ENCODE measurements at places on chromosomes 4 and X.

- DNase-seq: no peak
Measured at GRCh38 chr4:185886832-185887524, 75.0 kb upstream of the SORBS2 start.

DNA sequence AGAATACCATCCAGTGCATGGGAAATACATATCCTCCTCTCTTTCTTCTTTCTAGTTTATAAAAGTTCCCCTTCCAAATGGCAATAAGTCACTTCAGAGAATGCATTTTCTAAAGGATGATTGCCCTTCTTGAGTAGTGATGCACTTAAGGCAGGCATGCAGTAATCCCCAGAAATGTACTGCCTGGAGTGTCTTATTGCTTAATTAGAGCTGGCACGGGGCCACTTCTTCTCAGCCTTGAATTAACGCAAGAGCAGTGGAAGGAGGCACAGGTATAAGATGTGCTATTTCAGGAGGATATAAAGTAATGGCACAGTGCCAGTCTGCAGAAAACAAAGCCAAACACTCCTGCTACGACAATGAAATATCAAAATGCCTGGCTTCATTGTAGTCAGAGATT is 371.4 kb upstream of the FAM241A start:
- DNase-seq: no peak

DNA sequence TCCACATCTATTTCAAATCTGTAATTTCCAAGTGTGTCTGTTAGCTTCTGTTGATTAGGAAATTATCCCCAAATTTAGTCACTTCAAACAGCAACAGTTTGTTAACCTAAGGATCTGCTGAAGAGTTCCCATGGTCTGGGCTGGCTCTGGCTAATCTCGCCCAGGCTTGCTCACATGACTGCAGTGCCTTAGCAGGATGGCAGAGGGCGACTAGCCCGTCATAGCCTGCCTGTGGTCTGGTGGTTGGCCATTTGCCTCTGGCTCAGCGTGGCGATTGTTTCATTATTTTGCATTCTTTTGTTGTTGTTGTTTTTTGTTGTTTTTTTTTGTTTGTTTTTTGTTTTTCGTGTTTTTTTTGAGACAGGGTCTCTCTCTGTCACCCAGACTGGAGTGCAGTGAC is 264.0 kb downstream of the TRIML1 start:
- no peak for DNase-seq

- DNase-seq: no peak
Measured at GRCh38 chr4:138348055-138348454, 105.9 kb upstream of the SLC7A11 start.

DNA sequence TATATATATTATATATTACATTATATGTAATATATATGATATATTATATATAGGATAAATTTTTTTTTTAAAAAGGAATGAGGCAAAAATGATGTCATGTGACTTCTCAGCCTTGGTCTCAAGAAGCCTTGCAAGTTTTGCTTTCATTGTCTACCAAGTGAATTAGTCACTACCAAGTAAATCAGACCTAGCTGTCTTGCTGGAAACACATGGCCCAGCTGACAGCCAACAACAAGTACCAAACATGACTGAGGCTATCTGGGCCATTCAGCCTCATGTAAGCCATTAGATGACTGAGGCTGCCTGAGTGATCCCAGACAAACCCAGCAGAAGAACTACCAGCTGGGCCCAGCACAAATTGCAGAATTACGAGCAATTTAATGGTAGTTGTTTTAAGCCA is 44.9 kb downstream of the HAND2 start:
- DNase-seq: no peak

- DNase-seq: no peak
Measured at GRCh38 chrX:18448416-18448815, 23.0 kb downstream of the CDKL5 start.

GRCh38 chr4:84263415-84263814 is 235.7 kb downstream of the NKX6-1 start:
- DNase-seq: no peak

- no peak for DNase-seq
Measured at GRCh38 chr4:6967846-6968340, 58.3 kb downstream of the TBC1D14 start.

- no peak for DNase-seq
Measured at GRCh38 chr4:18155067-18156041, 133.8 kb upstream of the LCORL start.

DNA sequence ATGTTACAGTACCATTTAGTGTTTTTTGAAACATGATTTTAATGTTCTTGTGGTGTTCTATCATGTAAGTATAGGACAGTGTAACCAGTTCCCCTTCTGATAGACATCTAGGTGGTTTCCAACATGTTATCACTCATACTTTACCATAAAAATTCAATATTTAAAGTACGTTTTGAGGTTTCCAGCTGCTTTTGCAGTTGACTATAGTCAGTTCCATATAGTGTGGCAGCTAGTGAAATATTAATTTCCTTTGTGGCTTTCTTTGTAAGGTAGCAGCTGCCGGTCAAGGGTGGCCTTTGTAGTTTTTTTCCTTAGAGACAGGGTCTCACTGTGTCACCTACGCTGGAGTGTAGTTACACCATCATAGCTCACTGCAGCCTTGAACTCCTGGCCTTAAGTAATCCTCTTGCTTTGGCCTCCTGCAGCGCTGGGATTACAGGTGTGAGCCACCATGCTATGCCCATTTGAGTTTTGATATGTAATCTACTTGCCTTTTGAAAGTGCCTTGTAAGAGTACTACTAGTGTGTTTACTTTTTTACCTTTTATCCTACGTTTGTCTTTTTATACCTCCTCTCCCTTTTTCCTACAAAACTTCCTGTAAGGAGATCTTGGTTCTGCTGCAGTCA is 63.0 kb downstream of the ARHGAP10 start:
- no peak for DNase-seq

DNA sequence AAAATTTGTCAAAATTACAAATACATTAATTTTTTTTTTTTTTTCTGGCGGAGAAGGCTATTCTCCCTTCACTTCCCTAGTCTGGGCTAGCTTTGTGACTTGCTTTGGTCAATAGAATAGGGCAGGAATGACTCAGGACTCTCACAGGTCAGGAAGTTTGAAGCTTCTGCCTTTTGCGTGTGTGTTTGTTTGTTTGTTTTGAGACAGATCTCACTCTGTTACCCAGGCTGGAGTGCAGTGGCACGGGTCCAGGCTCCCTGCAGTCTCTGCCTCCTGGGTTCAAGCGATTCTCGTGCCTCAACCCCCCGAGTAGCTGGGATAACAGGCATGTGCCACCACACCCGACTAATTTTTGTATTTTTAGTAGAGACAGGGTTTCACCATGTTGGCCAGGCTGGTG is 55.9 kb upstream of the USP9X start:
- no peak for DNase-seq

DNA sequence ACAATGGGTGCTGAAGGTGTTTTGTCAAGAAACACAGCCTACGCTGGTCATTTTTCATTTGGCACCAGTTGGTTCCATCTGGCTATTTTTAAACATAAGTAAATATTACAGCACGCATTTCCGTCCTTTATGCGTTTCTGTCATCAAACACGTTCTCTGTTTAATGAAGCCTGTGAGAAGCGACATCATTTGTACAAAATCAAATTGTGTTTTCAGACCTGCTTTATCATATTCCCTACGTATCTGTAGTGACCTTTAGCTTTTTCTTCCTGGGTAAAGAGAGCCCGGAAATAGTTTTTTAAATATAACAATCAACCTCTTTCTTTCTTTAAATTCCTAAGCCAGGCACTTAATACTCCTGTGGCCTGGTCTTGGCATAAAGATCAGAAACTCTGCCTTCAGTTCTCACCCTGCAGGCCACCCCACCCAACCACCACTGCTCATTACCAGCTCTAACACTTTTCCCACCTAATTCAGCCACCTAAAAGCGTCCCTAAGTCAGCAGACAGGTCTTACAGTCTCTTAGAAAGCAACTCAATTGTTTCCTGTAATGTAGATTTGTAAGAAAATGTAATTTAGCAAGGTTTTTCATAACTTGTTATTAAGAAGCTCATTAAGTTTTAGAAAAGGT is 30.4 kb downstream of the ACSL1 start:
- DNase-seq: no peak

DNA sequence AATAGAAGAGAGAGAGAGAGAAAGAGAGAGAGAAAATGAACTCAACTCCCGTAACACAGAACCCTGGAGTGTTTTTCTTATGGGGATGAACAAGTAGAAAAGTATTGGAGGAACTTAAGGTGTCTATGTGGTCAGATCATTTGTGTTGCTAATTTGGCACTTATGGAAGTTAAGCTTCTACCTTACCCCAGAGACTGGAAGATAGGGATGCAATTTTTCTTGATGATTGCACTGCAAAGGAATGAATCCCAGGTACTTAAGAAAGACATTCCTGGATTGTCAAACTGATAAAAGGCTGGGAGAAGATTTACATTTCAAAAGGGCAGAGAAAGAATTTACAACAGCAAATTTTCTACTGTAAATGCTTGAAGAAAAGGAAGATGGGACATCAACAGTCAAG is 57.2 kb downstream of the MAP9 start:
- no peak for DNase-seq

- no peak for DNase-seq
Measured at GRCh38 chrX:69189576-69190371, 24.5 kb upstream of the PJA1 start.

GRCh38 chr4:135050086-135050717 is 848.6 kb upstream of the PABPC4L start:
- DNase-seq: no peak

DNA sequence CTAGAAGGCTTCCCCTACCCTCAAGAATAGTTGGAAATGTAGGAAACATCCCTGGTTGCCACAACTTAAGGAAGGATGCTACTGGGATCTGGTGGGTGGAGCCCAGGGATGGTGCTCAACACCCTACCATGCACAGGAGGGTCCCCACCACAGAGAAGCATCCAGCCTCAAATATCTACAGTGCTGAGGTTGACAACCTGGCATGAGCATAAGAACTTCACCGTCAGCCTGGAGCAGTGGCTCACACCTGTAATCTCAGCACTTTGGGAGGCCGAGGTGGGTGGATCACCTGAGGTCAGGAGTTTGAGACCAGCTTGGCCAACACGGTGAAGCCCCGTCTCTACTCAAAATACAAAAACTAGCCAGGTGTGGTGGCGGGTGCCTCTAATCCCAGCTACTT is 24.0 kb upstream of the ASMTL start:
- DNase-seq: no peak

DNA sequence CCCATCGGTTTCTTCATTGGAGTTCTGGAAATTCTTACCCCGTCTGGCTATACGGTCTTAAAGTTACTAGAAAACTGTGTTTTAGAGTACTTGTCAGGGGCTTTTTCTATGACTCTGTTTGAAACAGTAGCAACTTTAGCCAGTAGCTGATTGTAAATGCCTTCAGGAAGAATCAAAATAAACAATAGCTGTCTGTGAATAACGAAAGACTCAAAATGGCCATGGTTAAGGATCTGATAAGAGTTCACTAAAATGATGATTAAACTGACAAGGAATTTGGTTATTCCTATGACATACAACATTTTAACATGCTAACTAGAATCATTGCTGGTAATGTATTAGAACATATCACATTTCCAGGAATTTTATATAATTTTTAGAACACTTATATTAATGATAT is 191.0 kb downstream of the EVC2 start:
- no peak for DNase-seq

GRCh38 chr4:136000246-136000645 is 1532.0 kb downstream of the PCDH18 start:
- DNase-seq: no peak

- DNase-seq: no peak
Measured at GRCh38 chr4:138055890-138056289, 186.3 kb downstream of the SLC7A11 start.

DNA sequence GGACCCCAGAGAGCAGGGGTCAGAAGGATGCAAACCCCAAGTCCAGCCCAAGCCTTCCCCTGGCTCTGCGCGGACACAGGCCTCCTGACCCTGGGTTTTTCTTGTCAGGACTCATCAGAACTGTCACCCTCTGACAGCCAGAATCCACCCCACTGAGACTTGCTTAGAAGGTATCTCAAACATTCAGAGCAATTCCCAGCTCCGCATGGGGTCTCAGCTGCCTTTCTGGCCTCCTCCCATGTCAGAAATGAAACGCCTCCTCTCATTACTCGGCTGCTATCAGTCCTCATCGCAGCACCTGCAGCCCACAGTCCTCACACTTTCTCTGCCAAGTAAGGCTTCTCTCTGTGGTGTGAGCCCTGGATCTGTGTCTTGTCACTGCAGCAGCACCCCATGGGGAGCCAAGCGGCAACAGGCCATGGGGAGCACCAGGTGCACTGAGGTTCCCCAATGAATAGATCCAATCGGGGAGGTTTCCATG is 97.8 kb downstream of the WFS1 start:
- DNase-seq: no peak

- no peak for DNase-seq
Measured at GRCh38 chr4:169658196-169658595, 37.8 kb downstream of the CLCN3 start.

- DNase-seq: no peak
Measured at GRCh38 chr4:71241501-71242288, 97.1 kb upstream of the SLC4A4 start.

DNA sequence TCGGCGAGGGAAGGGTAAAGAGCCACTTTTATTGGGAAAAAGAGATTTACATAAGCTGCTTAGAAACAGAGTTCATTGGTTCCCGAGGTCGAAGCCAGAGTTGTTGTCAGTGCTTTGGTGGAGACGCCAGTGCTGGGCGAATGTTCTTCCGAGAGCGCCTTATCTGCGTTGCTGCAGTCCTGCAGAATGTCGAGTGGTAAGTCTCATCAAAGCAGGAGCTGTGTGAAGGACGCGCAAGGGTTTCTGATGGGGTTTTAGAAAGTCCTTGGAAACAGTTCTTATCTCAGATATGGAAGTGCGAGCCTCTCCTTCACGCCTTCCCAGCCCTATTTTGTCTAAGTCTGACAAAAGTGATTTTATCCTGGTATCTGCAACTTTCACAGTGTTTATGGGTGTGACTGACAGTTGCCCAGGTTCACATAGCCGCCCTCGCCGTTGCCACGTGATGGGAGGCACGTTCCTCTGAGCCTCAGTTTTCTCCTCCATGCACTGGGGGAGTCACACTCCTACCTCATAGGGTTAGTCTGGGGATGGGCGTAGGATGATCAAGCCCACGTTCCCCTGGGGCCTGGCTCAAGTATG is 47.3 kb upstream of the NSG1 start:
- no peak for DNase-seq

- no peak for DNase-seq
Measured at GRCh38 chr4:1767770-1768366, 25.2 kb upstream of the FGFR3 start.

GRCh38 chrX:107324493-107325310 is 118.3 kb downstream of the DNAAF6 start:
- no peak for DNase-seq

DNA sequence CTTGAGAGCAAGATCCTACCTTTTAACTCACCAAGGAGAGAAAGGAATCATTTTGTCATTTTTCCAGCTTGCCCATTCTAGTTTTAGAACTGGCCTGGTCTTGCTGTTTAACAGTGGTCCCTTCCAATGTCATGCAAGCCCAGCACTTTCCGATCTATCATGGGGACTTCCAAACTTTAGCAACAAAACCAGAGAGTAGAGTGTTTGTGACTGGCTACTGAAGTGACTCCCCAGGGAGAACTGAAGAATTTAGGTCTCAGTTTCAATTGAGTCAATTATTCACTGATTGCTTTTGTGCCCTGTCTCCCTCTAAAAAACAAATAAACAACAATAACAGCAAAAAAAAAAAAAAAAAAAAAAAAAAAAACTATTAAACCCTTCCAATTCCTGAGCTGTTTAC is 108.3 kb downstream of the LHFPL1 start:
- no peak for DNase-seq

GRCh38 chr4:15164571-15164970 is 162.3 kb downstream of the CPEB2 start:
- DNase-seq: no peak

- no peak for DNase-seq
Measured at GRCh38 chr4:176363072-176363471, 43.3 kb downstream of the SPCS3 start.

- no peak for DNase-seq
Measured at GRCh38 chr4:8372506-8372905, 68.0 kb downstream of the ACOX3 start.
